ENCODE measurements at places on chromosomes 2 and 18.

GRCh38 chr2:121722479-121722878 is 14.2 kb downstream of the NIFK start:
- no peak for DNase-seq

DNA sequence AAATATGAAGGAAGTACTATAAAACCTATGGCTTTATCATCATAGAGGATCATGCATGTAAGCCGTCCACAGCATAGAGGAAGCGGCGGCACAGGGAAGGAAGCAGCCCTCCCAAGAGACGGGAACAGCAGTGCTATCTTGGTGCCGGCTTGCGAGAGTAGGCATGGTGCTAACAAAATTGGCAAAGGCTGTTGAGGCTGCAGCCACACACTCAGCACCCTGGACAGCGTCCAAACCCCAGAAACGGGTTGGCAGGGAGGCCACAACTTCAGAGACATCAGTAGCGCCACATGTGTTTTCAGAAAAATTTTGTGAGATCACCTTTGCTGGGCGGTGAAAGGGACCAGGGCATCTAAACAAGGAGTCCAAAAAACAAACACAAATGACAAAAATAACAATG is 37.7 kb downstream of the NETO1 start:
- no peak for DNase-seq

DNA sequence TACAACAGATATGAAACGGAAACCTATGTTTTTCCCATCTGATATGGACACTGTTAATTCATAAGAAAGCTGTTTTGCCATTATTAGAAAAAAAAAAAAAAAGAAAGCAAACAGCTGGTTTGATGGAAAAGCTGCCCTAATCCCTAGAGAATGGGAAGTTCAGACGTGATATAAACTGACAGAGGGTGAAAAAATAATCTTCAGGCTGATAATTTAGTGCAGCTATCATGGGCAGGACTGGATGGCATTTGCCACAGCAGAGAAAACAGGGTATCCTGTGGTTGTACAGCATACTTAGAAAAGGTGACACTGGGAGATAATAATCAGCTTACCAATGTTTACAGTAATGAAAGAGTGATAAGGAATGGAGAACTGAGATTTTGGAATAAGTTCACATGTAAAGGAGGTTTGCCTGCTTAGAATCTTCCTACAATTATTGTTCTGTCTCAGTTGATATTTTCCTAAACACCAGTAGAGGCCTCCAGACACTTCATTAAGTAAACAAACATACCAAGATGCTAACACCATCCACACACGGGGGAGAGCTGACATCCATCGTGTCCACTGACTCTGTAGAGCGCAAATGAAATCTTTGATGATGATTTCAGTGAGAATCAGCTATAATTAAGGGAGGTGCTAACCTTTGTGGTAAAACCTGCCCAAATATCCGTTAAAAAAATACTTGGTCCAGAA is 211.6 kb upstream of the MMADHC start:
- peak; percentile 1 for DNase-seq

DNA sequence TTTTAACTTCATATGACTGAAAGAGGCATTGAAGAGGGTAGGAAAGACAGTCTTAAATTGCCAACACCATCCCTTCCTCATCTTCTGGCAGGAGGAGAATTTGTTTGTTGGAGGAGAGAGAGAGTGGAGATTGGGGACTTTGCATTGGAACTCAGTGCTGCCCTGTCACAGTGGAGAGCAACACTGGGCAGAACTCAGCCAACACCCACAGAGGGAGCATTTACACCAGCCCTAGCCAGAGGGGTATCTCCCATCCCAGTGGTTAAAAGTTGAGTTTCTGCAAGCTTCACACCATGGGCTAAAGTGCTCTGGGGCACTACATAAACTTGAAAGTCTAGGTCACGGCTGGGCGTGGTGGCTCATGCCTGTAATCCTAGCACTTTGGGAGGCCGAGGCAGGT is 174.1 kb downstream of the ANKRD30B start:
- no peak for DNase-seq

- DNase-seq = no peak
Measured at GRCh38 chr2:172488556-172488955, 61.2 kb downstream of the ITGA6 start.

DNA sequence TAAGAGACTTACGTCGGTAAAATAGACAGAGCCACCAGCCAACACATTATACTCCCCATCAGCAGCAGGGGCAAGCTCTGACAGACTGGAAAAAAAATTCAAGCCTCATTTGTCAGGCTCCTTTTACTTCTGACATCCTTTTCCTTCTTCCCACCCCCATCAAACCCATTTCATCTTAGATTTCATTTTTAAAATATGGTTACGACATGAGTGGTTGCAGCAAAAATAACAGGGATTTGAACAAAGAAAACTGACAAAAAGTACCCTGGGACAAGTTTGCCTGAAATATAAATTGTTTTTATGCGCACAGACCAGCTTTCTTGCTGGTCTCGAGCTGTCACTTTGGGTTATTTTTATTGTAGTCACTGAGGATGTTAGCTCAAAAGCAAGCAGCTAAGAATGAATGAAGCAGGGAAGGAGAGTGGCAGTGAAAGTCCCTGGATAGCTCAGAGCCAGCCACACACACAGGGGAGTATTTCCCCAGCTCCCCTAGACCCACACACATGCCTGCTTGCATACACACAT is 30.7 kb upstream of the LINC00305 start:
- no peak for DNase-seq

DNA sequence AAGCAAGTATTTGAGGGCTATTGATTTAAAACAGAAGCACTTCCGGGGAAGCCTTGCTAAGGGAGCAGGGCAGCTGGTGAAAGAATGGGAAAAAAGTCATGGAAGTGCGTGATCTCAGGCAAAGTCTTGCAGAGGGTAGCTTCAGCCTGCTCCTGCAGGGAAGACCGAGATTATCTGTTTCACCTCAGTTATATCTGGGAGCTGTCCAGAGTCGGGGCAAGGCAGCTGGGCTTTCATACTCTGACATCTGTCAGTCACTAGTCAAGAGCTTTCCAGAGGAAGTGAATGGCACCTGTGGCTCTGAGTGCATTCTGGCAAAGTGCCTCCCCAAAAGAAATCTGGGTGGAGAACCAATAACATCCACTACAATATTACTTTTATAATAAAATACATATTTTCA is 8.7 kb downstream of the NXPH2 start:
- no peak for DNase-seq

- DNase-seq = no peak
Measured at GRCh38 chr2:203782262-203782976, 76.0 kb downstream of the CD28 start.

DNA sequence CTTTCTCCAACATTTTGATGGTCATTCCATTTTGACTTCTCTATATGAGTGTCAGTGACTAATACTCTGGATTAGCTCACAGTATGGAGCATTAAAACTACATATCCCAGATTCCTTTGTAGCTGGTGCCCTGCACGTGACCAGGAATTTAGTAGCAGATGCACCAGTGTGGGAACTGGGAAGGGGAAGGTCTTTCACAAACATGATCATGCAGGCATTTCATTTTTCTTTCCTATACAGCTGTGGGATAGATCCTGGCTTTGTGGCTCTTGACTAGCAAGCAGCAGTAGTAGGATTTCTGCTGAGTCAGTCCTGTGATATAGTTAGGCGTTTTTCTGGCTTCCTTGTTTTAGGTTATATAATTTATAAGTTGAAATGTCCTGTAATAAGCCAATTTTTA is 971.0 kb upstream of the CDH2 start:
- DNase-seq = no peak

DNA sequence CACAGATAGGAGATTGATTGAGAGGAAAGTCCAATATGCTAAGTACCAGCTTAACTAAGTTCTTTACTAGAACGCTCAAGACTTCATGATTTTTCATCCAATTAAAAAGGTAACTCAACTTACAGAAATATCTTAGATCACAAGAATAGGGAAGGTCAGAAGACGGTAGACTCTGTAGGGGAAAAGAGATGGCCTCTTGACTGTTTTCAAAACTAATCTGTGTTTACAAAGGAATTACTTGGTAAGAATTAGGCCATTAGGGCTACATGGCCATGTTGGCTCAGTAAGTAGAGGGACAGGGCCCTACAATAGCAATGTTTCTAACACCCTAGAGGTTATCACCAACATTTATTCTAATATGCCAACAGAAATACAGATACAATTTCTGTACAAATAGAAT is 172.7 kb upstream of the ZFP36L2 start:
- no peak for DNase-seq

DNA sequence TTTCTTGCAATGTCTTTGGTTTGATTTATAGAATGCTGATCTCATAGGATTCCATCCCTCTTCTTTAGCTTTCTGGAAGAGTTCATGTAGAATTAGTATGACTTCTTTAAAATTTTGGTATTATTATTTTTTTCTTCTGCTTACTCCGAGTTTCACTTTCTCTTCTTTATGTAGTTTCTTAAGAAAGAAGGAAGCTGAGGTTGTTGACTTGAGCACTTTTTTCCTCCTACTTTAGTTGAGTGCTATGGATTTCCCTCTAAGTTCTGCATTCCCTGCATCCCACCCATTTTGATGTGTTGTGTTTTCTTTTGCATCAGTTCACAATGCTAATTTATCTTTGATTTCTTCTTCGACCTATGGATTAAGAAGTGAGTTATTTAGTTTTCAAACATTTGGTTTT is 78.9 kb upstream of the SPRED2 start:
- DNase-seq = no peak

- DNase-seq = no peak
Measured at GRCh38 chr2:229611360-229611759, 103.0 kb downstream of the DNER start.

DNA sequence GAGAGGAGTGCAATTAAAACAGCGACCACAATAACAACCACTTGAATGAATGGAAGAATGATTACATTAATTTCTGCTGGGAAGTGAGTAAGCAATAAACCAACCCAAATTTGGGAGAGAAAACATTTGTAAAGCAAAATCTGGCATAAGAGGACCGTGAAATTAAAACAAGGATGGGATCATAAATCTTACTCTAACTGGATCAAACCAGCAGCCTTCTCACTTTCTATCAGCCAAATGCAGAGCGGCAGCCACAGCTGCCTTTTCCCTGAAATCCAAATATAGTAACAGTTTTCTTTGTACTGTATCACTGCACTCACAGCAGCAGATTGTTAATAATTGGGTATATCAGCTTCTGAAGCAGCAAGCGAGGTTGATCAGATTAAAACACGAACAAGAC is 245.2 kb upstream of the REG3G start:
- DNase-seq = no peak

DNA sequence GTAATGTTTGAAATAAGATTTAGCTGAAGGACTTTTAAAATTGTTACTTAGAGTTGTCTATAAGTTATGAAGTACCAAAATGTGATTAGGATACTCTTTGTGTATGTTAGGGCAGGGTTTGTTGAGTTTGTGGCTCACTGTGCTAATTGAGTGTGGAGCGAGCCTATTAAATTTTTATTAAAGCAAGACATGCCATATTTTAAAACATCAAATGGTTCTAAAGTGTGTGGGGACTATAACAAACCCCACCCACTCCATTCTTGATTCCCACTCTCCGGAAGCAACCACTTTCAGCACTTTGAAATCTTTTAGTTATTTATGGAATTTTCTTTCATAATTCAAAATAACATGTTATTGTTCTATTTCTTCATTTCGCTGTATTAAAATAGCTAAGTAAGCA is 1.8 kb downstream of the HNMT start:
- no peak for DNase-seq

- DNase-seq = no peak
Measured at GRCh38 chr18:35956226-35956625, 16.3 kb upstream of the RMP24 start.

DNA sequence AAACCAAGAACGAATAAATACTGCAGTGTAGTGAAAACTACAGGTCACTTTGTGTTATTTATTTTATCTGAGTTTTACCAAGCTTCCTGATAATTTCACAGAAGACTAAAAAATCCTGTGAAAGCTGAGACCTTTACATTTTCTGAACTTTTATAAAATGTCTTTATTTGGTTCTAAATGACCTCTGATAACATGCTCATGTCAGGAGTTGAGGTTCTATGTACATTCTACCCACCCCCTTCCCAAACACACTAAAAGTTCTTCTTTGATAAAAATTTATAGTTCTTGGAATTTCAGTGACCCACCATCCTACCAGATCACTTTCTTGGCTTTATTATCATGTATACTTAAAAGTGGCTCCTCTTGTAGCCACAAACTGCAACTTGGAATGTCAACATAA is 463.1 kb downstream of the PIK3C3 start:
- DNase-seq = no peak

- DNase-seq = no peak
Measured at GRCh38 chr2:132497591-132497990, 81.0 kb downstream of the GPR39 start.

GRCh38 chr2:188984065-188984491 is 9.9 kb downstream of the COL3A1 start:
- no peak for DNase-seq

DNA sequence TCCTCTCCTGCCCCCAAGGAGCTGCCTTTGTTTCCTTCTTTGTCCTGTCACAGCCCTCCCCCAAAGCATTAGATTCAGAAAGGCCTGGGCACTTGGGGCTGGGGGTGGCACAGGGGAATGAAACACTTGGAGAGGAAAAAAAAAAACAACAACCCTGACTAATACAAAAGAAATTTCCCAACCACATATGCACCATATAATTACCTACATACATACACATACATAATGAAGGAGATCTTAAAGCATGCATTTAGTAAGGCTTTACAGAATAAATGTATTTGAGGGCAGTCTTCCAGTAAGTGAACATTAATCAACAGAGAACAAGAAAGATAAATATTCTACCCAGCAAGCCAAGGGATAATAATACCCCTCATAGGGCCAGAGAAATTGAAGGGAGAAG is 70.0 kb upstream of the PPP1CB start:
- no peak for DNase-seq

DNA sequence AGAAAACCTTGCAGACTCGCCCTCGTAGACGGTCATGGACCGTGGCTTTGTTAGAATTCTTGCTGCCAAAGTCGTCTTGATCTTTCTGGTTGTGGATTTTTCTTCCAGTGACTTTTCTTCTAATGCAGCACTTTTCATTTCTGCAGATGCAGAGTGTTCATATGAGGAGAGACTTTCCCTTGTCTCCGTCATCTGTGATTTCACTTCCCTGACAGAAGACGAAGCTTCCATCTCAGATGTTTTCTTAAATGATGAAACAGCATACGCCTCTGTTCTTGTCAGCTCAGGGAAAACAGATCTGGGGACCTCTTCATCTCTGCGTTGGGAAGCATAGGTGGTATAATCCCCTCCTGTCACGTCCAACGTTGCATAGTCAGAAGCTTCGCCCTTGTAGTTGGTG is 50.9 kb downstream of the PLEKHA3 start:
- DNase-seq = no peak

DNA sequence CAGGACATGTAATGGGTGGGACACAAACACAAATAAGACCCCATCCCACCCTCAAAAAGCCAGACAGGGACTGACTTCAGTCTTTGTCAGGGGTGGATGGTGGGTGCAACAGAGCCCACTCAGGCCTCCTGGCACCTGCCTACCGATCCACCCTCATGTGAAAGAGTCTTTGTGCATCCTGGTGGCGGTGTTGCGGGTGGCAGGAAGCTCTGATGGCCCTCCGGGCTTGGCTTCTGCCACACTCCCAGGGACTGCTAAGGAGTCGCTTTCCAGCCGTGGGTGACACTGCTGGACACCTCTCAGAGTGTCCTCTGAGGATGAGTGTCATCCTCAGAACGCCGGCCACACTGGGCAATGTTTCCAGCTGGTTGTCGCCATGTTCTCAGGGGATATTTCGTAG is 92.6 kb downstream of the LDLRAD4 start:
- no peak for DNase-seq

All from nucleus accumbens (tissue), 56 donors.